ENCODE measurements at places on chromosomes 11 and 22.

DNA sequence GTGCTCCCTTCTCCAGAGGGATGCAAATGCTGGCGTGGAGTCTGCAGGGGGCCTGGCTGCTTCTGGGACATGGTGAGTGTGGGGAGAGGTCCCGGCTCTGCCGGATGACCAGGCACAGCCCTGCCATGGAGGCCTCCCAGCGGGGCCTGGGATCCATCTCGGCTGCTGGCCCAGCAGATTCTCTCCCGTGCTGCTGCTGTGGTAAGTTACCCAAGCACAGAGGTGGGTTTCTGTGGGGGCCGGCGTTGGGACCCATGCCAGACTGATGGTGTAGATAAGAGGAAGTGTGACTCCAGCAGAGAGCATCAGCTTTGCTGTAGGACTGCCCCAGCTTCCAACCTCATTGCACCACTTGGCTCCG, 147.5 kb upstream of the B3GAT1 start:
- no peak for DNase-seq

DNA sequence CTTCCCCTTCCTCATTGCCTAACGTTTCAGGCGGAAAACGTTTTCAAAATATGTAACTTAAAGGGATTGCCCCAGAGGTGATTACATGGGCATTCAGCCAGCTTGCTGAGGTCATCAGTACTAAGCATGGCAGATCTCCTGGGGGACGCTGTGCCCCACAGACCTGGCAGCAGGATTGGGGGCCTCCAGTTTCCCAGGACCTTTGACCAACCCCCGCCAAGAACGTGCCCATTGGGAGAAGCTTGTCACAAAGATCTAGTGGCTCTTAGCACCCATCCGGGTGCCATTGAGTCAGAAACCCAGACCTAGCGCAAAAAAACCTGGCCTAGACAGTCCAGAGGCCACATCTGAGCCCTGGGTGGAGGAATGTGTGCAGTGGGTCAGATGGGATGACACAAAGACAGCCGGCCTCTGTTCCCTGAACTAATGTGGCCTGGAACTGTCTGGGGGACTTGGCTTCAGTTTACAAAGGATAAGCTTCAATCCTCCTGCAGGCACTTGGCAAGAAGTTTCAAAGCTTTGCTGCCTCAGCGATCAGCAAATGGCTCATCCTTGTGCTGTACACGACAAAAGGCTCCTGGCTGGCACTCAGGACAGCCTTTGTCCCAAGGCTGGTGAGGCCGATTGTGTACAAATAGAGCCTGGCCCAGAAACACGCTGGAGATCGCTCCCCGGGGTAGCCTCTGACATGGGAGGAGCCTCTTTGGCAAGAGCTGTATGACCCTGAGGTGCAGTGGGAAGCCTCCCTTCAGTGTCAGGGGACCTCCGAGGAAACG, 9.5 kb downstream of the C1QTNF6 start:
- no peak for DNase-seq

DNA sequence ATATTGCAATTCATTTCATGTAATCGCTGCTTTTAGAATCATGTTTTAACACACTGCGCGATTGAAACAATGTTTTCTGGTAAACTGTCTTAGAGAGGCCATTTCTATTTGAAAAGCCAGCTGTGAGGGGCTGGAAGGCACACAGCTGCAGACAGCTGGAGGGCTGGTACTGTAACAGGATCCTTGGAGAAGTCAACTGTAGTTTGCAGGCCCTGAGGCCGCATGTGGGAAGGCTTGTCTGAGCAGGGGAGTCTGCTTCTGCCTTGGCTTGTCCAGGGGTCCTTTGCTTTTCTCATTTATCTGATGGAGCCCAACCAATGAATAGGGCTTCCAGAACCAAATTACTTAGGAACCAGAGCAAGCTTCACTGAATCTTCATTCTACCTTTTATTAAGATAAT, 313.5 kb downstream of the BLID start:
- DNase-seq: no peak

DNA sequence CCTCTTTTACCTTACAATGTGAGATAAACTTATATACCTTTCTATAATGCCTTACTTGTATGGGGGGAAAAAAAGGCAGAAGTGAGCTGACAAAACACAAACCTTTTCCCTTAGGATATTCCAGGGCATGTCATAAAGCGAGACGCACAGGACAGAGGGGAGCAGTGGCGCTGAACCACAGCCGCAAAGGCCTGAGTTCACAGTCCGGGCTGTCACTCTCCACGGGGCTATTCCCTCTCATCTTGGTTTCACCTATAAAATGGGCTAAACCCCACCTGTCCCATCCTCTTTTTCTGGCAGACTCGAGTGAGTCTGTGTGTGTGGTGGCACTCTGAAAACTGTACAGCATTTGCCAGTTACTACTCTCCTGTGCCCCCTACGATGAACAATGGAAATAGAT, 14.4 kb upstream of the FXYD2 start:
- no peak for DNase-seq

Measured in stimulated activated CD8-positive, alpha-beta memory T cell treated with anti-CD3 and anti-CD28 coated beads, Interleukin-4, amount 100 ng/mL, for 1 hour (primary cell).